H4 (cell line): ENCODE measurements at places on chromosomes 5 and 9.

- DNase-seq: no peak
Observed at GRCh38 chr9:68794898-68795297, 89.9 kb downstream of the PIP5K1B start.

DNA sequence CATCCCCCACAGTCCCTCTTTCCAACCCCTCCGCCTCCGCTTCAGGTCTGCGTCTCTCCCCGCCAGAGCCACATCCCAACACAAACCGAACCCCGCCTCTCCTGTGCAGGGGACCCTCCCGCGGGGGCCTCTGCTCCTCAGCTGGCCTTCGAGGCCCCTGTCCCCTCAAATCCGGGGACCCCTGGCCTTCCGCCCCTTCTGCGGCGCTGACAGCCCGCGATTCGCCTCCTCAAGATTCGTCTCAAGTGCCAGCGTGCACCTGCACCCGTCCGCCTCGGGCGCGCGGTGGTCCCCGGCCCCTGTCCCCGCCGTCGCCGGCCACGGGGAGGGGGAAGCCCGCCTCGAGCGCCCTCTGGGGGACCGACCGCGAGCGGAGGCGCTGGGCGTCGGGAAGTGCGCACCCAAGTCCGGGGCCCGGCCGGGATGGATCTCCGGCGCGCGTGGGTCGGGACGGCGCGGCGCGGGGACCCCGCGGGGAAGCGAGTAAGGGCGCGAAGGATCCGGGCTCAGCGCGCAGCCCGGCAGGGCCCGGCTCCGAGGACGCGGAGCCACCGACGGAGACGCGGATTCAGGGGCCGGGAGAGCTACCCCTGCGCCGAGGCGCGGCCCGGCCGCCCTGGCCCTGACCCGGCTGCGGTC, 623 bp downstream of the FLT4 start:
- DNase-seq: no peak

GRCh38 chr9:33946779-33947535, 101.7 kb downstream of the UBAP2 start:
- DNase-seq: peak; percentile 97

GRCh38 chr5:55300890-55301289, 6.6 kb downstream of the DHX29 start:
- DNase-seq: no peak

DNA sequence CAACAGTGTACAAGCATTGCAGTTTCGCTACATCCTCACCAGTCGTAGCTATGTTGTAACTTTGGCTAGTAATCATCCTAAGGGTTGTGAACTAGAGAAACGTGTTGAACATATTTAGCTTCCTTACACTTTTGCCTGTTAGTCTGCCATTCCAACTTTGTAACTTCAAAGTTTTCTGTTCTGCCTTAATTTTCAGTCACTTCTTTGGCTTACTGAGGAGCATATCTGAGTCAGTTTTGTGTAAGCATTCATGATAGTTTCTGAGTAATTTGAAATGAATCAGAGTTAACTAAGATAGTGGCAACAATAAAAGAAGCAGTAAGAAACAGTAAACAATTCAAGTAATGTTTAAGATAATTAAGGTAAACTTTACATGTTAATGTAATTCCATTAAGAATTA, 58.9 kb upstream of the MCCC2 start:
- no peak for DNase-seq

DNA sequence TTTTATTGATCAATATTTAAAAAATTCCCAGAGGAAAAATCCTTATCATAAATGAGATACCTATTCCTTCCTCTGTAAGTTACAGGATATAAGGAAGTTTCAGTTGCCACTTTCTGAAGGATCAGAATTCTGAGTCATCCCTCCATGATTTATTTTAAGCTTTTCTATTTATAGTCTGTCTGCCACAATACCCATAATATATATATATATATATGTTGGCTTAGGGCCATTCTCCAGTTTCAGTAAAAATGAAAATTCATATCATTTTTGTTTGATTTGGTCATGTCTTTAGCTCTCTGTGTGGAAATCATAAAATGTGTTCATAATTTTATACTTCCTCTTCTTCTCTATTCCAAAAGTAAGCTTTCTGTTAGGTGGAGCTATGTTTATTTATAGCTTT, 215.8 kb upstream of the CYLC2 start:
- no peak for DNase-seq

GRCh38 chr5:123528878-123529277, 16.9 kb downstream of the CSNK1G3 start:
- DNase-seq: no peak

DNA sequence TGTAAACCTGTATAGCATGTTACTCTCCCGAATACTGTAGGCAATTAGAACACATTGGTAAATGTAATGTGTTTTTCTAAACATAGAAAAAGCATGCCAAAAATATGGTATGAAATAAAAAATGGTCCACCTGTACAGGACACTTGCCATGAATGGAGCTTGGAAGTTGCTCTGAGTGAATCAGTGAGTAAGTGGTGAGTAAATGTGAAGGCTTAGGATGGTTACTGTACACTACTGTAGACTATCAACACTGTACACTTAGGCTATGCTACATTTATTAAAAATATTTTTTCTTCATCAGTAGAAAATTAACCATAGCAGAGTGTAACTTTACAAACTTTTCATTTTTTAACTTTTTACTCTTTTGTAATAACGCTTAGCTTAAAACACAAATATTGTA, 41.9 kb downstream of the INSYN2B start:
- no peak for DNase-seq

GRCh38 chr9:69155341-69156030, 18.6 kb upstream of the TJP2 start:
- DNase-seq: no peak

DNA sequence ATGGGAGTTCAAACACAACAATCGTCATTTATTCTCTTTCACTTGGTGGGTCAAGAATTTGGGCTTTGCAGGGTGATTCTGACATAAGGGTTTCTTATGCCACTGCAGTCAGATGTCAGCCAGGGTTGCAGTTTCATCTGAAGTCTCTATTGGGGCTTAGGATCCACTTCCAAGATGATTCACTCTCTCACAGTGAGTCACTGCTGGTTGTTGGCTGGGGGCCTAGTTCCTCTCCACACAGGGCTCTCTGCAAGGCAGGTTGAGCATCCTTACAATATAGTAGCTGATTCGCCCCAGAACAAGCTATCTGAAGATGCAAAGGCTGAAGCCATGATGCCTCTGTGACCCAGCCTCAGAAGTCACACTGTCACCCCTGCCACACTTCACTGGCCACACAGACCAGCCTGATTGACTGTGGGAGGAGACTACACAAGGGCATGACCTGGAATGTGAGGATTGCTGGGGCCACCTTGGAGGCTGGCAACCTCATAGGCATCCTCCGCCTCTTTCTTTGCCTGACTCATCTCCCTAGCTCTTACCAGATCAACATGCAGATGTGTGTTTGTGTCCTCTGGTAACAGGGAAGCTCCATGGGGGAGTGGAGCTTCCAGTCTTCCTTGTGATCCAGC, 4.5 kb upstream of the CARD19 start:
- DNase-seq: peak; percentile 32
